Fibroblast of skin of right biceps (primary cell): ENCODE measurements at places on chromosomes 2 and 18.
A peak's percentile ranks its signal among the peaks of the same experiment; 100 is the strongest.

DNA sequence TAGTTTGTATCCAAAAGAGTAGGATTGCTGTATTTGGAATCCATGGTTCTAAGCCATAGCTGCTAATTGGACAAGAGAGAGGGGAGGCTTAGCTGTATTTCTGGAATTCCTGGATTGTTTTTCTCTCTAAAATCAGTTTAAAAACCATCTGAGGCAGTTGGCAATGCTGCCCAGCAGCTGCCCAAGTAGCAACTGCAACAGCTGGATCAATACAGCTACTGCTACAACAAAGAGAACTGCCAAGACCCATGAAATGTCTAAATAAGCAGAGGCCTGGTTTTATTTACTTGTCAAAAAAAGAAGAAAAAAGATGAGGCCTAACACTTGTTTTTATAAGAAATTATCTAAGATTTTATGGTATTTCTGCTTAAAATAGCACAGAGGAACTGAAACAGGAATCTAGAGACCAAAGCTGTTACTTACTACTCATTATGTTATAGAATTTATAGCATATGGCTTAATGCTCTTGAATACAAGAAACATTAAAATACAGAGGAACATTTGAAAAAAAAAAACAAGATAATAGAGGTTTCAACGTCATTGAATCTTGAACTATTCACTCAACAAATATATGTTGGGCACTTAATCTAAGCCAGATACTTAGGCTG lies 39.1 kb downstream of the TMEFF2 start:
- no peak for DNase-seq

- no peak for DNase-seq
Observed at GRCh38 chr2:236120141-236120601, 48.0 kb downstream of the GBX2 start.

GRCh38 chr2:220043155-220043989 lies 415.9 kb downstream of the SLC4A3 start:
- DNase-seq = peak; percentile 77

DNA sequence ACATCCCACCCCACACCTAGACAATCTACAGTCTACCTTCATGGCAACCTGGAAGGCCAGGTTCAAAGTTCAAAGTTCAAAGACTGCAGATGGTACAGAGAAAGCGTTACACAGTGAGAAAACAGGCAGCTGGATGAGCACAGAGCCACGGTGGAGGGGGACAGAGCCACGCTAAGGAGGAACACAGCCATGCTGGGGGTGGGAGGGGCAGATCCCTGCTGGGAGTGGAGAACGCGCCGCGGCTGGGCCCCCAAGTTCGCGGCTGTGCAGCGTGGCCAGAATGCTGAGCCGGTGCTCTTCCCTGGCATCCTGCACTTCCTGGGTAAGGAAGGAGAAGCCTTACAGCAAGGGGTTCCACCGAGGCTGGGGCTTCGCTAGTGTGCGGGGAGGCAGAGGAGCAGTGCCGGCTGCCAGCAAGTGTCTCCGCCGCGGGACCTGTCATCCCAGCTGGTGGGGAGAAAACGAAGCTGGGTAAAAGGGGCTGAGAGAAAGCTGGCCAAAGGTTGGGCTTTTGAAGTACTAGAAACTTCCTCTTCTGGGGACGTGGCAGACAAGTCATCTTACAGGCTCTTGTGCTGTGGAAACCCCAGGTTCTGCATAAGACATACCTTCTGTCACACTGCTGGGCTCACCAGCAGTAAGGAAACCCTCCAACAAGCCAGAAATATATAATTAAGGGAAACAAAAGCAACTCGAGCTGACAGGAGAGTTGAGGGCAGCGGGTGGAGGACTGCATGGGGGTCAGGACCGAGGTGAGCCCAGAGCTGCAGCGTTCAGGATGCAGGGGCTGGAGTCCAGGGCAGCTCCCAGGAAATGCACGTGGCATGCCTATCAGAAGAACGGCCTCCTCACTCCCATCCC lies 115.5 kb downstream of the HDAC4 start:
- peak; percentile 29 for DNase-seq

DNA sequence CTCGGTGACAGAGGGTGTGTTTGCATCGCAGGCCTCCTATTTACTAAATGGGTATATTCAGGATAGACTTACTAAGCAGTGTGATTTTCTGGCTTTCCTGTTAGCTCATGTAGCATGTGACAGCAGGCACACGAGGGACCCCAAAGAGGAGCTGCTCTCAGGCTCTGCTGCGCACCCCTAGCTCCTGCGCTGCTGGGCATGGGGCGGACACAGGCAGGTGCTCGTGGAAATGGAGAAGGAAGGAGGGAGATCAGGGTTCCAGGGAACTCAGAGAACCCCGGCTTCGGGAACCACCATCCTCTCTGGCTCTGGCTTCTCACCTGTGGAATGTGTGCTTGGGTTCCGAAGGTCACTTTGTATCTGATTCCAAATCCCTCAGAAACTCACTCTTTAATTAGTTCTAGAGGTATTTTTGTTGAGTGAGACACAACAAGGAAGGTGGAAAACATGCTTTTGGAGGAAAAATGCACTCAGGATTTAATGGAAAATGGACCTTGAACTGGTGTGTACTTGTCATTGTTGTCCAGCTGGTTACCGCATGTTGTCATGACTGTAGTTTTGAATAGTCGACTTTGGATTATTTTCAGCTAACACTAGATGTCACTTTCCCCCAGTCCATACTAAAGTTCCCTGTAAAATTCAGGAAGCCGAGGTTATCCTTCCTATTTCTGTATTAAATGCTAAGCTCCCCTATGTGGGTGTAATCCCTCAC lies 3.5 kb downstream of the SNTG2 start:
- DNase-seq = peak; percentile 25
